Type B pancreatic cell (in vitro differentiated cells): ENCODE measurements at places on chromosomes 11 and 22. TPM values are rescaled to one million over a fixed set of nuclear protein-coding genes. Genes with fewer than 3 reads are reported as not detected.

DNA sequence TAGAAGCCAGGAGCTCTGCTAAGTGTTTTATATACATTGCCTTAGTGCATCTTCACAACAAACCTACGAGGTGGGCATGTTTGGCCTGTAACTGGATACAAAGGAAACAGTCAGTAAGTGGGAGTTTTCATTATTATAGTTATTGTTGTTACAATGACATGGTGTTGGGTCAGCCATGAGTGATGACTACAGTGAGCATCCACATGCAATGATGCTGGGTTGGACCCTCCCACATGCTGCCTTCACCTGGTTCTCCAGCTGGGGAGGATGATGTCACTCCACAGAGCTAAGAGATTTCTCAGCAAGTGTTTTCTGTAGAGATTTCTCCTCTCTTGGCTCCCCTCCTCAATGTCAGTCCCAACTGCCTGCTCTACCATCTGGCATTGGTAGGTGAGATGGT lies 59.3 kb downstream of the EHF start:
- no peak for DNase-seq

Gene C11orf24
- total RNA-seq, result 45.4 and 46.4 TPM in 2 replicates

Gene C22orf42
- 2.1 and 4.6 TPM in 2 replicates for total RNA-seq

Gene TOLLIP
- total RNA-seq, result 49.2 and 65.1 TPM in 2 replicates

DNA sequence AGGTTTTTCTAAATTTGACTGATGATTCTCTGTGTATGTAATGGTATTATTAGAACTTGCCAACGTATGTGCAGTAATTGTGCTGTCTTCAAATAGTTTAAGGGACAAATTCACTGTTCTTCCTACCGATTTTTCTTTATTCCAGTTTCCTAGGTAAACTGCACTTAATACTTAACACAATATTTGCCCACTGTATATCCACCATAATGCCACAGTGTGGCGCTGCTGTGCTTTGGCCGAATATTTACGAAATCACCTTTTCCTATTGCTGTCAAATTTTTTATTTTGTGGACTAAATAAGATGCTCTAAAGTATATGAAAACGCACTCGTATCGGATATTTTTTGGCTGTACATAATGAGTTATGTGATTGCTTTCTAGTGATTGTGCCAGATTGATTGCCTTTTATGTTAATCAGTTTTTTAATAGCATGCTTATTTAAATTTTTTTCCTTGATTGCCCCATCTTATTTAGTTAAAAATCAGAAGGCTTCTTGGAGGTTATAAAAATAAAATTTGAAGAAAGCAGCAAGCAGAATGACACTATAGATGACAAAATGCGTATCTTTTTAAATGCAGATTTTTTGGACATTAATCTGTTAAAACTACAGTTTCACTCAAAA lies 10.5 kb downstream of the AASDHPPT start:
- DNase-seq, result no peak

DNA sequence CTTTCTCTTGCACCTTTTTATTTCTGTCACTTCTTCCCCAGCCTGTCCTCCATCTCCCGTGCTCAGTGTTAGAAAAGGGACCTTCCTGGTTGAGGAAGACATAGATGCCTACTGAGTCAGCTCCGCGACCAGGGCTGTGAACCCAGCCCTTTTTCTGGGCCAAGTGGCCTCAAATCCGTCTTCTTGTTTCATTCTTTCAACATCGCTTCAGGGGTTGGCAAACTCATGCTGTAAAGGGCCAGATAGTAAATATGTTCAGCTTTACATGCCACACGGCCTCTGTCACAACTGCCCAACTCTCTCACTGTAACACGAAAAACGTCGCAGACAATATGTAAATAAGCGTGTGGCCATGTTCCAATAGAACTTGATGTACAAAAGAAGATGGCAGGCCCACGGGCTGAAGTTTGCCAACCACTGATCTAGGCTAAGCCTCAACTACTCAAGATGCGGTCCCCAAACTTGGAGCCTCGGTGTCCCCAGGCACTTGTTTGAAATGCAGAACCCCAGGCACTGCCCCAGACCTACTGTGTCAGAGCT lies 338.4 kb downstream of the MN1 start:
- no peak for DNase-seq

Gene LGALS12
- total RNA-seq, result 0.34 TPM in 1 of 2 replicates, not detected in the other

DNA sequence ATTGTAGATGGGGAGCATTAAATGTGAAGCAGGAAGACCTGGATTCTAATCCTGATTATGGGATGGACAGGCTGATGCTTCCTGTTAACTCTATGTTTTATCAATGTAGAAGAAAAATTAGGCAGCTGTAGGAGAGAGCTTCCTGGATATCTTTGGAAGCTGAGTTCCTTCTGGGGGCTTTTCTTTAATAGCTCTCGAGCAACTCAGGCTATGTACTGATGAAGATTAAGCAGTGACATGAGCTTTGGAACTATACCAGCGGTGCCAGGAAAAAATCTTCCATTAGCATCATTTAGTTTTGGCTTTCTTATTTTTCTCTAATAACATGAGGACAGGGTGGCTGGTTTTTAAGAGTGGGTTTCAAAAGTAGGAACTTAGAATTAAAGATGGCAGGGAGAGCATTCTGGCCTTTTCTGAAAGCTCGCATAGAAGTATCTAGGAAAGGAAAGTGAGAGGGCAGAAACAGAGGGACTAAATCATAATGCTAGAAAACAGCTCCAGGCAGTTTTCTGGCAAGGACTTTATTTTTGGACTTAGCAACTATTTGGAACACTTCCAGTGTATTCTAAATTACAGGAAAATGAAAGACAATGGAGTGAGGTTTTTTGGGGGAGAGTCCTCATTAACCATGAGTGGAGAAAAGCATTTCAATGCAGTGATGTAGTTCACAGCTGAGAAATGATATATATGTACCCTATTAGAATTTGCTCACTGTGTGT lies 69.2 kb upstream of the RRM1 start:
- DNase-seq, result no peak

GRCh38 chr11:38582756-38583155 lies 1984.7 kb upstream of the RAG2 start:
- DNase-seq, result no peak

Gene HARBI1
- 8.5 and 8.7 TPM in 2 replicates for total RNA-seq

GRCh38 chr22:33515795-33516194 lies 404.5 kb downstream of the LARGE1 start:
- no peak for DNase-seq

Gene APOBEC3C
- total RNA-seq, result 26.0 and 55.3 TPM in 2 replicates

- no peak for DNase-seq
These were observed 115.9 kb downstream of the CEP164 start for GRCh38 chr11:117443266-117444186.

DNA sequence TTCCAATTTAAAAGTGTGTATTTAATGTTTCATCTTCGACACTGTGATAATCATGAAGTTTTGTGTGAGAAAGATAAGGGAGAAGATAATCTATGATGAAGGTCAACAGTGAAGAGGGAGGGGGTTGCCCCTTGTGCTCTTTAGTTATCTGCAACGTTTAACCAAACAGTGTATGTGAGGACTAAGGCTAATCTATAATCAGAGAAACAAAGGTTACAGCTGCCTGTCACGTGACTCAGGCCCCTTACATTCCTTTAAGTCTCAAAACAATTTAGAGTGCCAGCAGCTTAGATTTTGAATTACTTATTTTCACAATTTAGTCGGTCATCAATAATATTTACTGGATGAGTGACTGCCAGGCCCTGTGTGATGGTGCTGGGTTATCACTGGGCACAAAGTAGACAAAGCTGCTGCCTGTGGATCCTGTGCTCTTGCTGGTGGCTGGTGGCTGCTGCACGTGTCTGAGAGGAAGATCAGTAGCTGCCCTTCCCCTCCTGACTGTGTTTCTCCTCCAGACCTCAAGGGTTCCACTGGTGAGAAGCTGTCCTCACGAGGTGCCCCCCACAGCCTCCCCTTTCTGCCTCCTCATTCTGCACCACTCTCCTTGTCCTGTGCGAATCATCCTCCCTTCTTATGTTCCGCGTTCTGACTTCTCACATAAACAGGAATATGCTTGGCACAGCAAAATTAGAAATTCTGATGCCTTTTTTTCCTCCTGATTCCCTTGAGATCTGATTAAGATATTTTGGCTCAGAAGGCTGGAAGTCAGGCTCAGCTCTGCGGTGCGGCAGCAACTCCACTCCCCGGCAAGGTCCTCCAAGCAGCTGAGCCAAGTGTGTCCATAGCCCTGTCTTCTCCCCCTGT lies 331.1 kb upstream of the B3GAT1 start:
- no peak for DNase-seq

DNA sequence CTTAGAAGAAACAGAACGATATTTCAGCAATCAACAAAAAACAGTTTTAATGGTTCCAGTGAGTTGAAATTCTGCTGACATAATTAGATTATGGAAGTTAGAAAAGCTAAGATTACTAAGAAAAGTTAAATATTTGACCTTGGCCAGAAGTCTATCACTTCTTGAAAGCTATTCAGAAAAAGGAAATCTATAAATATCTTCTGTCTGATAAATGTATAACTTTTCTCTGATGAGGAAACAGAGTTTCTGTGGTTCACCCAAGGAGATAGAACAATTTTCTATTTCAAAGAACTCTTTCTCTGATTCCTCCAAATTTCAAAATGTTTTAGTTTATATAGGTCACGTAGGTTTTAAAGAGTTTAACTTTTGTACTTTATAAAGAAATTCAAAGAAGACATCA lies 438.4 kb upstream of the CHORDC1 start:
- DNase-seq, result no peak

GRCh38 chr11:44959064-44959463 lies 8.4 kb upstream of the TP53I11 start:
- DNase-seq, result no peak

Gene RHOD
- 21.2 and 95.6 TPM in 2 replicates for total RNA-seq

DNA sequence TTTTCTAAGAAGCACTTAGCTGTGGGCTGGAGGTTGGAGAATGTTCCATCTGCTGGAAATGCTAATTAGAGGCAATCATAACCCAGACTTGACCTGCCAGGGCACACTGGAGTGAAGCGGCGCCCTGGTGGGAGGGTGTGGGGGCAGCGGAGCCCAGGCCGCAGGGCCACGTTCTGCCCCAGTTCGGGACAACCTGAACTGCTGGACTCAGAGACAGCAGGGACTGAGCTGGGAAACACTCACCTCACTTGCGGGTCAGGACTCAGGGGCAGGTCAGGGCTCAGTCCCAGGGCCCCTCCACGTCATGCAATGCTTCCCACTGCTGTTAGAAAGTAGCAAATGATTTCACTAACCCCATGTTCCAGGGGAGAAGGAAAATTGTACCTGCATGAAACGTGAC lies 316.4 kb downstream of the NTM start:
- peak; percentile 65 for DNase-seq

Gene ROBO3
- total RNA-seq, result 5.5 and 27.4 TPM in 2 replicates
